ENCODE measurements at places on chromosomes 2 and 18.

DNA sequence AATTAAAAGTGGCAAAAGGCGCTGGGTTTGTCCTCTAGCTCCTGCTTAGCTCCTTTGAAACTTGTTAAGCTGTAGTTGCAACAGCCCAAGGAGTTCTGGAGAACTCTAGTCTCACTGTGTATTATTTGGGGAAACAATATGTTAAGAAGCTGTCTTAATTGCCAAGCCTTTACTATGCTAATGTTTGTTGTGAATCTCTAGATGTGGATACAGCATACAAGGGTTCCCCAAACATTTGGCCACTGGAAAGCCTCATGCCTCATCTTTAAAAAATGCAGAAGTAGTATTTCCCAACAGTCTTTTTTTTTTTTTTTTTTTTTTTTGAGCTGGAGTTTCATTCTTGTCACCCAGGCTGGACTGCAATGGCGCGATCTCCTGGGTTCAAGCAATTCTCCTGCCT is 236.7 kb downstream of the PRKCE start:
- no peak for DNase-seq

GRCh38 chr2:186862869-186863709 is 14.1 kb upstream of the ZSWIM2 start:
- no peak for DNase-seq

DNA sequence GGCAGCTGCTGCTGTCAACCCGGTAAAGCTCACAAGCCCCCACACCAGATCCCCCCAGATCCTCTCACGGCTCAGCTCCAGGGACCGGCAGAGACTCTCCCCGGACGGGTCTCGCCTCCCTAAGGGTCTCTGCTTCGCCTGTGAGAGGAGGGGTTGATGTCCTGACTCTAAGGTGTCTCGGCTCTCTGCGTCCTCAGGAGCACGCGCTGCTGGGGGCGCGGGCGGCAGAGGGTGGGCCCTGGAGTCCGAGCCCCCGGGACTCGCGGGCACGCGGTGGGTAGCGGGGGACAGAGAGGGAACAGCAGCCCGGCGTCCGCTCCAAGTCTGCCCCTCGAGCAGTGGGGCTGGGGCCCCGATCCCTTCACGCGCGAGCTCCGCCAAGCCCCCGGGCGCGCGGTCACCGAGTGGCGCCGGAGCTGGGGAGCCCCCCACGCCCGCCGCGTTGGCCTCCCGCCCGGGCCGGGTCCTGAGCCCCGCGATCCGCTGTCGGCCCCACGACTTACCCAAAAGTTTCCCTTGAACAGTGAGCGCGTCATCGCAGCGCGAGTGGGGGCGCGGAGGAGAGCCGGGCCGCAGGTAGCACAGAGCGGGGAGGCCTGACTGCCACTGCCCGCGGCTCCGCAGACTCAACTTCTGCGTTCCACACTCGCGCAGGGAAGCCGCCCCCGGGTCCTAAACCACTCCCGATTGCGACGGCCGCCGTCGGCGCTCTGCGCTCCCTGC is at the start of gene PSTPIP2:
TSS of gene PSTPIP2 (minus strand) at position 608 of the 723 bp plus-strand sequence. CDS start at position 536, 72 bp downstream.
- DNase-seq = peak; percentile 72

GRCh38 chr2:27407798-27408491 is 1.4 kb downstream of the PPM1G start:
- no peak for DNase-seq

DNA sequence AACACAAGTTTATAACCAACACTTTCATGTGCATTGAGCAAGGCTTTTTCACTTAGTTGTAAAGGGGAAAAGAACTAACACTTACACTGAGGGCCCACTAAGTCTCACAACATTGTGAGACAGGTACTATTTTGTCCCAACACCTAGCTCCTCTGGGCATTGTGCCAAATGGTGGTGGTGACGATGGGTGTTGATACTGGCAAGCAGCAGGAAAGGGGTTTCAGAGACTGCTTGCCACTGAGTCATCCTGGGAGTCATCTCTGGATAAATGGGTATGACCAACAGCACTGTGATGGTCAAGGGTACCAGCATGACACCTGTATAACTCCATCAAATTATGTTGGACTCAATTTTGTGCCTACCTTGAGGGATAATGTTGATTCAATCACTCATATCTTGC is 138.8 kb upstream of the ITGA6 start:
- DNase-seq = peak; percentile 14

- DNase-seq = no peak
These were observed 103.0 kb downstream of the KYNU start for GRCh38 chr2:142980246-142981068.

- no peak for DNase-seq
These were observed 33.4 kb downstream of the THSD7B start for GRCh38 chr2:136798766-136799165.

DNA sequence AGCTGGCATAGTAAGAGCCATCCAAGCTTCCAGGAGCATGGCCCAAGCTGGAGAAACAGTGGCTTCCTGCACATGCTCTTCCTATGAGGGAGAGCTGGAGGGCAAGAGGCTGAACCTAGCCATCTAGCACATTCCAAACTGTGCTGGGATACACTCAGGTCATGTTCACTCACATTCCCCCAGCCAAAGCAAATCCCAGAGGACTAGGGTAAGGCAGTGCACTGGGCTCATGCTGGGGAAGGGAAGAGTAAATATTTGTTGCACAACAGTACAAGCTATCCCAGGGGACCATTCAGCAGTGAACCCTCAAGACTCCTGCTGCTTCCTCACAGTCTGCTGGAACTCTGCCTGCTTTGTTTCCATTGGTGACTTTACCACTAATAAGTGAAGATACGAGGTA is 20.7 kb upstream of the GYPC start:
- DNase-seq = no peak

- no peak for DNase-seq
These were observed 649.4 kb upstream of the SLC8A1 start for GRCh38 chr2:41101281-41101680.

Data from activated naive CD4-positive, alpha-beta T cell treated with Interleukin-2 at 50 U/mL for 16 hours (primary cell).